ENCODE measurements at places on chromosomes 5 and 9.
A peak's percentile ranks its signal among the peaks of the same experiment; 100 is the strongest.

GRCh38 chr5:122507581-122507980 lies 195.5 kb downstream of the SNCAIP start:
- DNase-seq, result no peak

GRCh38 chr5:139652788-139653241 lies 4.7 kb downstream of the CXXC5 start:
- DNase-seq, result no peak

DNA sequence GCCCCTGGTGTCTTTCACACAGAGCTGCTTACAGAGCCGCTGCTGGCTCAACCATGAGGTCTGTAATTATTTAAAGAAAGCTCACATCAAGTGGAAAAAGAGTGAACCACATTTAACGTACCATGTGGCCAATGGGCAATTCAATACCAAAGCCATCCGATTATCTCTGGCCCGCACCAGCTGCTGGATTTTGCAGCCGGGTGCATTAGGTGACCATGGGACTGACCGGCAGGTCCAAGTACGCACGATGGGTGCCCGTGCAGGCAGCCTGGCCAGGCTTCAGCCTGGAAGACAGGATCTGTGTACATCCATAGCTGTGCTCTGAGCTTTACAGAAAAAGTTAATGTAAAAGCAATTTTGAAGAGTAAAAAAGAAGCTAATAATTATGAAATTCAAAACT lies 20.5 kb downstream of the PPARGC1B start:
- no peak for DNase-seq

- no peak for DNase-seq
Measured at GRCh38 chr9:114006931-114007691, 71.0 kb downstream of the AMBP start.

DNA sequence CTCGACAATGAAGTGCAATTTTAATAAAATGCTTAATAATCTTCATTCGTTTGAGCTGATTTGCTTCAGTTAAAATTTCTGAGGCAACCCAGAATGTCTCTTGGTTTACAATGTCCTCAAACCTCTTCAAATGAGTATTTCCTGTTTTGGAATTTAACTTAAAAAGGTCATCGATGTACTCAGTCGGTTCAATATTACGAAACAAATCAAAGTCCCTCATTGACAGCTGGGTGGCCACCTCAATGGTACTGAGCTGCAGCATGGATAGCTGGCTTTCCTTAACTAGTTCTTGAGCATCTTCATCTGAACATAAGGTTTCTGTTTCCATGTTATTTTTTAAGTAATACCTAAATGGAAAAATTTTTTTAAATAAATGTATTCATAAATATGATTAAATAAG lies 173.3 kb downstream of the RAPGEF6 start:
- DNase-seq, result no peak

DNA sequence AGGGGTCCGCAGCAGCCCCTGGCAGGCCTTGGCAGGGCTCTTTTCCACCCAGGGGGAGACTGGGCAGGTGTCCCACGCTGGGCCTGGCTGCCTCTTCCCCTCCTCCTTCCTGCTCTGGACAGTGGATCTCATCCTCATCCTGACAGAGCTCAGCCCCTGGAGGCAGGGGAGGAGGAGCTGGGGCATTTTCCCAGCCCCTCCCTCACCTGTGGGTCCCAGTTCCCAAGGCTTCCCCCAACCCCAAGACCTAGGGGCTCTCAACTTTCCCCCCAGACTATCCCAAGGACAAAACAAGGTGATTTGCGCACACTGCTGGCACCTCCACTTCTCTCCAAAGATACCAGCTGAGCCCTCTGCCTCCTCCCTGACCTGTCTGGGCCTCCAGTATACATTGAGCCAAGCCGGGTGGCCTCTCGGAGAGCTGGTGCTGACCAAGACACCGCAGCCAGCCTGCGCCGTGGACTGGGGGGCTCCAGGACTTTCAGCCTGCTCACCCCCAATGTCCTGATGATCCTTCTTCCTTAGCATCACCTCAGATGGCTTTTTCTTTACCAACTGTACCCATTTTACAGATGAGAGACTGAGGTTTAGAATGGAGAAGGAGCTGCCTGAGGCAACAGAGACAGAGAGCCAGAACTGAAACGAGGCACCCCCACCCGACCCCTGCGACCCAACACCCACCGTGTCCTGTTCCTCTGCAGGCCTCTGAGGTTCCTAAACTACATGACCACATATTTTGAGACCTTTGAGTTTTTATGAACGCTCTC lies 126.6 kb downstream of the BARX1 start:
- DNase-seq, result no peak

GRCh38 chr5:172334641-172335040 lies 51.1 kb upstream of the UBTD2 start:
- DNase-seq, result no peak

DNA sequence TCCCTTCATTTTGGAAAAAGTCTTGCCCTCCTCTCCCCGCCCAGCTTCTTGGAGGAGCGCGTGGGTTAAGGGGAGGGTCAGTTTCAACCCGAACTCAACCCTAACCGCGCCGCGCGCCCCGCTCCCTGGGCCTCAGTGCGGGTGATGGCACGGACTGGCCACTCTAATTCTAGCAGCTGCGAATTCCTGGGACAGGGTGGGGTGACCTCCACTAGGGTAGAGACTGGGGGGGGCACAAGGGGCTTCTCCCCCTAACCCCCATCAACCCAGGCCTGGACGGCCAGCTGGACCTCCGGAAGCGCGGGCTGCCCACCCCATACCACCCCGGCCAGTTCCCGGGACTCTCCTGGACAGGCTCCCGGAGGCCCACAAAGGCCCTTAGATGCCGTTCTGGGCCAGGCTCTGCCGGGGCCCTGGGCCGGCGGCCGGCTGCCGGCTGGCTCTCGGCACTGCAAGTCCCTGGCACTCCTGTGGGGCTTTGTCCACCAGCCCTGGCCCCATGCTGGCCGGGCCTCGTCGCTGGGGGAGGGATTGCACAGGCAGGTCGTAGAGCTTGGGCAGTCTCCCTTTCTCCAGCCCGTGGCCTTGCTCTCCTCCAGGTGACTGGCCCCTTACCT lies 7.2 kb upstream of the PSD2 start:
- DNase-seq, result no peak

DNA sequence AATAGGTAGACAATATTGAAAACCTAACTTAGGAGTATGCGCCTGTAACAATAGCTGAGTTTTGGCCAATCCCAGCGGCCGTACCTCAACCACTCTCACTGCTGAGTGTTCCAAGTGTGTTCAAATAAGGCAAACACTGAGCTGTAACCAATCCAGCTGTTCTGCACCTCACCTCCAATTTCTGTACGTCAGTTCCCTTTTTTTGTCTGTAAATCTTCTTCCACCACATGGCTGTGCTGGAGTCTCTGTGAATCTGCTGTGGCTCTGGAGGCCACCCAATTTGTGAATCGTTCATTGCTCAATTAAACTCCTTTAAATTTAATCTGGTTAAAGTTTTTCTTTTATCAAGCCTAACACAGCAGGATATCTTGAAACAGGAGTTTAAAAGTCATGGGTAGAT lies 116.3 kb downstream of the SLC28A3 start:
- no peak for DNase-seq

GRCh38 chr9:97853844-97854695 lies 1.0 kb downstream of the FOXE1 start:
- no peak for DNase-seq

DNA sequence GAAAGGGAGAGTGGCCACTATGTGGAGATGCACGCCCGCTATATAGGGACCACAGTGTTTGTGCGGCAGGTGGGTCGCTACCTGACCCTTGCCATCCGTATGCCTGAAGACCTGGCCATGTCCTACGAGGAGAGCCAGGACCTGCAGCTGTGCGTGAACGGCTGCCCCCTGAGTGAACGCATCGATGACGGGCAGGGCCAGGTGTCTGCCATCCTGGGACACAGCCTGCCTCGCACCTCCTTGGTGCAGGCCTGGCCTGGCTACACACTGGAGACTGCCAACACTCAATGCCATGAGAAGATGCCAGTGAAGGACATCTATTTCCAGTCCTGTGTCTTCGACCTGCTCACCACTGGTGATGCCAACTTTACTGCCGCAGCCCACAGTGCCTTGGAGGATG lies 19.8 kb downstream of the RGMB start:
- DNase-seq, result no peak

DNA sequence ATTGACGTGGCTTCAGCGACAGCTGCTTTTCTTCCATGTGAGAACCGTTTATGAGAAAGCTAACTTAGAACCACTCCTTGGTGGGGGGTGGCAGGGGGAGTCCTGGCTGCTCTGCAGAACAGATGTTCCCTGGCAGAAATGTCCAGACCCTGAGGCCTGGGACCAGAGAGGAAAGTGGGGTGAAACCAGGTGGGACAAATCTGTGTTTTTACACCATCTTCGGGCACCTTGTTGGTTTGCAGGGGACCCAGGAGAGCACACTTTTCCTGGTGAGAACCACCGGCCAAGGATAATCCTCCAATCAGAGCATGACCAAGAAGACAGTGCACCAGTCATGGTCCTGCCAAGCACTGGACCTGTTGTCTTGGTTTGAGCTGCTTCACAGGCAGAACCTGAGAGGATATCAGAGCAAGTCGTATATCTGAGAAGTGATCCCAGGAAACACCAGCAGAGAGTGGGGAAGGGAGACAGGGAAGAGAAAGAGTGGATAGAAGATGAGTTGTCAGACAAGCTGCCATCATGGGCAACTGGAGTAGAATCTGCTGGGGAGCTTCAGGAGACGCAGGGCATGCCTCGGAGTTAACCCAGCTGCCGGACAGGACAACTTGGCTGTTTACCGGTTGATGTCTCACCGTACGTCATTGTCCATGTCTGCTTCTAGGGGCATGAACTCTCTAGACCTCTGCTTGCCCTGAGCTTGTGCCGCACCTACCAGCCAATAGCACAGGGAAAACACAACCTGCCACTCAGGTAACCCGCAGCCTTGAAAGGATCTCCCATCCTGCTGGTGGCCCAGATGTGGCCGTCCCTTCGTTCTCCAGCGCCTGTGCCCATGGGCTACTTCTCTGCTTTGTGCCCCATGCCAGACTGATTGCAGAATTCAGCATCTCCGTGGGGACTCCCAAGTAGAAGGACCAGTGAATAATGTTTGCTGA lies 178.4 kb upstream of the MVB12B start:
- no peak for DNase-seq

- DNase-seq, result peak; percentile 48
Measured at GRCh38 chr5:54944364-54944763, 41.0 kb downstream of the ESM1 start.

- no peak for DNase-seq
Measured at GRCh38 chr5:179407191-179408175, 62.2 kb upstream of the ADAMTS2 start.

DNA sequence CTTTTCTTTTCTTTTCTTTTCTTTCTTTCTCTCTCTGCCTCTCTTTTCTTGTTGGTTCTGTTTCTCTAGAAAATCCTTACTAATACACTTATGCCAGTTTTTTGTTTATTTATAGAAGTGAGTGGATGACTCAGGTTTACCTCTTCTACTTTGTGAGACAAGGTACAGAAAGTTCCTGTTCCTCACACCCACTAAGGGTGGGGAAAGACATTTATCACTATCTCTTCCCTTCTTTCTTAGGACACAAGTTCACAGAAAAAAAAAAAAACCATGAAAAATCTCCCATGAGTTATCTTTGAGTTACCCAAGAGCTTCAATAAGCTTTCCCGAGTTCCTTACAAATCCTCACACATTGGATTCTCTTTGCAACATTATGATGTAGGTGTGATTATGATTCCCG lies 60.9 kb upstream of the CD180 start:
- DNase-seq, result no peak

DNA sequence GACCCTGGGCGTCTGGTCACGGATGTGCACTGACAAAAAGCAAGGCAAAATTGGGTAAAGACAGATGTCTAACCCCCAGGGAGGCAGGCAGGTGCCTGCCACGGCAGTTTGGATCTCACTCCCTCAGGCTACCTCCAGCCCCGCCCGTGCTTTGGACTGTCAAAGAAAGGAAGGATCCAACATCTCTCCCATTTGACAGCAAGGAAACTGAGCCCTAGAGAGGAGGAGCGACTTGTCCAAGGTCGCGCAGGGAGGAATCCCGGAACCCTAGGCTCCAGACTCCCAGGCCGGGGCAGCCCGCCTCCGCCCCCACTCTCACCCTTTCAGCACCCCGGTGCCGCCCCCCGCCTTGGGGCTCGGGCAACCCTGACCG lies 376 bp downstream of the GOLGA1 start:
- DNase-seq, result peak; percentile 47

DNA sequence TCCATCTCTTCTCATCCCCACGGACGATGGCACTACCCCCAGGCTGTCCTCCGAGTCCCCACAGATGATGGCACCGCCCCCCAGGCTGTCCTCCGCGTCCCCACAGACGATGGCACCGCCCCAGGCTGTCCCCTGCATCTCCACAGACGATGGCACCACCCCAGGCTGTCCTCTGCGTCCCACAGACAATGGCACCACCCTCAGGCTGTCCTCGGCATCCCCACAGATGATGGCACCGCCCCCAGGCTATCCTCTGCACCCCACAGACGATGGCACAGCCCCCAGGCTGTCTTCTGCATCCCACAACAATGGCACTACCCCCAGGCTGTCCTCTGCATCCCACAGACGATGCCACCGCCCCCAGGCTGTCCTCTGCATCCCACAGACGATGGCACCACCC lies 57.4 kb upstream of the PTCH1 start:
- DNase-seq, result no peak

GRCh38 chr5:129718471-129719090 lies 29.3 kb upstream of the MINAR2 start:
- DNase-seq, result no peak

DNA sequence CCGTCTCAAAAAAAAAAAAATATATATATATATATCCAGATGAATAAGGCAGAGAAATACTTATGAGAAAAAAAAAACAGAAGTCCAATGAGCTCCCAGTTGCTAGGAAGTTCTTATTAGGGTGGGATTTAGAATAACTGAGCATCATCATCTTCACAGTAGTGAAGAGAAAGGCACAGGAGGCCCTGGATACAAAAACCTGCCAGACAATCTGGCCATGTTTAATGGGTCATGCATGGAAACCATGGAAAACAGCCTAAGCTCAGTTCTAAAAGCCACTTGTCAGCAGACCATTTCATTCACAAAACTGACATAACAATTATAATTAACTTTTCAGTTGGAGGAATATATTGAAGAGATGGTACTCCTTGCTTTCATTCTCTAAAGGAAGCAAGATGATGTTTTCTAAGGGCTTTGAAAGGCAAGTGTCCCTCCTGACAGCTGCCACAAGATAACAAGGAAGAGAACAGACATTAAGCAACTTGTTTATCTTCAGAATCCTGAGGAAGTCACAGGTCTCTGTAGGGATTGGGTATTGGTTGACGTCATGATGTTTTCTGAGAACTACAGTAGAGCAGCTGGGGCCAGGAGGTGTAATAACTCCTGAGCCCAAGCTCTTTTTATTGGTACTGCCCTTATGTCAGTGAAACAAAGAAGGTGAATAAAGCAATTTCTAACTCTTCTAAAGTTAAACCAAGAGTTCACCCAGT lies 463.1 kb downstream of the DMAC1 start:
- DNase-seq, result no peak

- no peak for DNase-seq
Measured at GRCh38 chr5:139446956-139447779, 7.8 kb upstream of the DNAJC18 start.

Measured in trophoblast cell (in vitro differentiated cells and primary cell).